Right lobe of liver (tissue), 6 donors: ENCODE measurements at places on chromosomes 7 and 10.

DNA sequence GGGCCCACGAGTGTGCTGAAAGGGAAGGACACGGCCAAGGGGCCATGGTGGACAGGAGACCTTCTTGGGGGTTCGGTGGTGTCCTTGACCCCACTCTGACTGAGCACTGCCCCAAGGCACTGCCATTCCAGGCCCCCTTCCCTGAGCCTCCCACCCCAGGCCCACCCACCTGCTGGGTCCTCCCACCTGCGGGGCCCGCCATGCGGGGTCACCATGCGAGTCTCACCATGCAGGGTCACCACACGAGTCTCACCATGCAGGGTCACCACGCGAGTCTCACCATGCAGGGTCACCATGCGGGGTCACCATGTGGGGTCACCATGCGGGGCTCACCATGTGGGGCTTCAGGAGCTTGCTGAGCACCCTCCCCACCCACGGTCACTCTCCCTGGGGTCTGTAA is 76.3 kb downstream of the LHPP start:
- DNase-seq: no peak

DNA sequence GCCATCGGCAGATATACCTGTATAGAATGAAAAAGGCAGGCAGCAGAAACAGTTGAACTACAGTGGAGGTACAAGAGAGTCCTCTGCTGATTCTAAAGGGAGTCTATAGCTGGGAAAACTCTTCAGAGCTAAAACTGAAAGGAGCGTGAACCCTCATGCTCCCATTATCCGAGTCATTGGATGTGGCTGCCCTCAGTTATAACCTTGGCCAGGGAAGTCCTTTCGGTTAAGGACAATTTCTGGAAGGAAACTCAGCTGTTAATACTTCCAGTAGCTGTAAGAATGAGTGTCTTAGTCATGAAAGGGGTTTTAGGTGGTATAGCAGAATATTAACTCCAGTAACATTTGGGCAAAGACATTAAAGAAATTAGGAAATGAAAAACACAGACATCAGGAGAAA is 14.6 kb upstream of the GNAT3 start:
- no peak for DNase-seq

DNA sequence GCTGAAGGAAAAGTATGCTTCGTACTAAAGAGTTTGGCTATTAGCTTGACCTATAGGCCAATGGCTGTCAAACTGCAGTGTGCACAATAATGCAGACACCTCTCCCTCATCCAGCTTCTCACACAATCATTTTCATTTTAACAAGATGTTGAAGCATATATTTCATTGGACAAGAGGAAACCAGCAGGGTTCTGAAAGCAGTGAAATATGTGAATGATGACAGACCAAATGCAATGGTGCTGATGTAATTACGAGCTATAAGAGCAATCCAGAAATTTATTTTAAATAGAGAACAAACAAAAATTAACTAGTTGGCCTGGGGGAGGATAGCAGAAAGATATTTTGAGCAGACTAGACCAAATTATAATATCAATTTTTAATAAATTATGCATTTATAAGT is 331.5 kb upstream of the AKR1E2 start:
- no peak for DNase-seq

- DNase-seq: no peak
Measured at GRCh38 chr10:62136931-62137330, 131.7 kb downstream of the RTKN2 start.

DNA sequence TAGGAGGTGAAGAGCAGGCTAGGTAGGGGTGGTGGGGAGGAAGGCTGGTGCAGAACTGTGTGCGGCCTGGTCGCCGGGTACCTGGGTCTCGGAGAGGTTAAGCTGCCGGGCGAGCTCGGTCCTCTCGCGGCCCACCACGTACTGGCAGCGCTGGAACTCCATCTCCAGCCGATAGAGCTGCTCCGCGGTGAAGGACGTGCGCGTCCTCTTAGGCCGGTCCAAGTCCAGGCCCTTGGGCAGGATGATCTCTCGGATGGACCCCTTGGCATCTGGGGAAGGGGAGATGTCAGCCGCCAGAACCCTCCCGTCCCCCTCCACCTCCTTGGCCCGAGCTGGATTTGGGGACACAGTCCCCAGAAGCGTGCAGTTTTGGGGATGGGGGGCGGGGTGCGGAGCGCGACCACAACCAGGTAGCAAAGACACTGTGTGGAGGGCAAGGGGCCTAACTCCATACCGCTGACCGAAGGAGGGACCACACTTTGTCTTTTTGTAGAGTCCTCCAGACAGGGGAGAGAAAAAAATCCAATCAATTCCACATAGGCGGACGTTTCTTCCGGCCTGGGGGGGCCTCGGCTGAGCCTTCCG is 1.6 kb downstream of the VAX1 start:
- DNase-seq: no peak

- DNase-seq: no peak
Measured at GRCh38 chr10:119509909-119510451, 32.5 kb downstream of the RGS10 start.

DNA sequence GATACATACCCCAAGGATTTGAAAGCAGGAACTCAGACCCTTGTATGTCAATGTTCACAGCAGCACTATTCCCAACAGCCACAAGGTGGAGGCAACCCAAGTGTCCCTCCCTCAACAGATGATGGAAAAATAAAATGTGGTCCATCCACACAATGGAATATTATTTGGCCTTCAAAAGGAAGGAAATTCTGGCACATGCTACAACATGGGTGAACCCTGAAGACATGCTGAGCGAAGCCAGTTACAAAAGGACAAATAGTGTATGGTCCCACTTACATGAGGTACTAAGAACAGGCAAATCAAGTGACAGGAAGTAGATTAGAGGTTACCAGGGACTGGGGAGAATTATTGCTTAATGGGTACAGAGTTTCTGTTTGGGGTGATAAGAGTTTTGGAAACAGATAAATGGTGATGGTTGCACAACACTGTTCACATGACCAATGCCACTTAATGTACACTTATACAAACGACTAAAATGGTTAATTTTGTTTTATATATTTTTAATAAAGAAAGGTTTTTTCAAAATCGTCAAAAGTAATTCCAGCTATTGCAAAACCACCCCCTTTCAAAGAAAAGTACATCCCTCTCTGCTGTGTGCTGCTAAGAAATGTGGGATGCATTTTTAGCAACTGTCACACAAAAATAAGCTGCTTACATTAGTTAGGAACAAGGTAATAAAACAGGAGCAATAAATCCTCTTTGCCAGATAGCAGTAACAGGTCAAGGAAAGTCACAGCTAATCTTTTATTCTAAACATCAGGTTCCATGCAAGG is 85.7 kb downstream of the GRB10 start:
- DNase-seq: no peak

DNA sequence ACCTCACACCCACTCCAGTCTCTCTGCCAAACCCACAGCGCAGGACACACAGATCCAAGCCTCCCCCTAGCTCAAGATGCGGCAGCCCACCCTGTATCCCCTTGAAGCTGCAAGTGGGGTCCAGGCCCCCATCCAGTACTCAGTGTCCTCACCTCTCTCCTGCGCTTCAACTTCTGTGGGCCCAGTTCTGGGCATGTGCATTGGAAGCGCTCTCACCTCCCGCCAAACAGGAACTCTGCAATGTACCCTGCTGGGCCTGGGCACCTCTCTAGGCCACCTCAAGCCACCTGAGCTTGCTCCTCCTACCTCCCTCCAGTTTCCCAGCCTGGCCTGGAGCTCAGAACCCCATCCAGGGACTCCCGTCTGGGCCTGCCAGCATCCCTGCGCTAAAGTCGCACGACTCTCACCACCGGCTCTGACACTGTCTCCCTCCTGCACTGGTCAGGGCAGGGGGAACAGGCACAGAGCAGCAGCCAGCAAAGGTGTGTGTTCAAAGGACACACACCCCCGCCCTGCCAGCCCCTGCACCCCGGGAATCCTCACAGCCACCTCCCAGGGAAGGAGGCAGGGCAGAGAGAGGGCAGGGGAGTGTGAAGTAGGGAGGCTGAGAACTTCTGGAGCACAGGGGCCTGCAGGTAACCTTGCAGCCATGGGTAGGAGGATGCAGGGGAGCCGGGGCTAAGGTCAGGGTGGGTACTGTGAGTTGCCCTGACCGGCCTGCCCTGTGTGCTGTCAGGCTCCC is 51.7 kb upstream of the MSMB start:
- no peak for DNase-seq

DNA sequence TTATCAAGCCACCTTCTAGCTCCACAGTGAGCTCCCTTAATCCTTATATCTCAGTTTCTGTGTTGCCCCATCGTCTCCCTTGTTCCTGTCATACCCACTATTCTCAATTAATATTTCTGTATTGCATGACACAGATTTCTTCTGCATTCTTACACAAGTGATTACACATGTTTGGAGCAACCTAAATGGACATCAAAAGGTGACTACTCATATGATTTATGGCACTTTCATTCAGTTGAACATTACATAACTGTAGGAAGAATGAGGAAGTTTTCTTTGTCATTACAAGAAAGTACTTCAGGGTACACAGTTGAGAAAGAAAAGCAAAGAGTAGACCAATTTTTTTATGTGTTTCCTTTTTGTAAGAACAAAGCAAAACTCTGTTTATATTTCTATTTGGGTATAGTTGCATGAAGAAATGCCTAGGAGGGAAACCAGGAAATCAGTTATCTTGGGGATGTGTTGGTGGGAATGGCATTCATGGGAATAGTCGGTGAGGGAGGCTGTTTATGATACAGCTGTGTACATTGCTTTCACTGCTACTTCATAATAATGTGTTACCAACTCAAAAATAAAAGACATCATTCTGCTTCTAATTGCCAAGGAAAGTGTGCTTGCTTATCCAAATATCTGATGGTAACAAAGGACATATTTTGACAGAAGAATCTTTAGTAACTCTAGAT is 23.6 kb upstream of the PRSS37 start:
- DNase-seq: no peak

DNA sequence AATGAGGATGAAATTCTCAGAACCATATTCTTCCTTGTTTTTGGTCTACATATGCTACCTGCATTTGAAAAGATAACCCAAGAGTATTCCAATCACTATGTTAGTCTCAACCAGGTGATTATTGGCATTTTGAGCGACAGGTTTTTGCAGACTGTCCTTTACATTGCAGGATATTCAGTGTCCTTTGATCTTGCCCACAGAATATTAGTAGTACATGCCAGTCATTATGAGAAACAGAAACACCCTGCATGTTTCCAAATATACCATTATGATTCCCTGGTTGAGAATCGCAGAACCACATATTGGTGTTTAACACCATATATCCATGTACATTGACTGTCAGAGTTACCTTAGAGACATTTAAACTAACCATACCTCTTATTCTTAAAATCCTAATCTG is 30.6 kb downstream of the TMEM243 start:
- DNase-seq: no peak

- DNase-seq: peak; percentile 84
Measured at GRCh38 chr7:77537136-77537777, at the start of gene PTPN12. TSS of gene PTPN12 (plus strand) at chr7:77537295. CDS start at chr7:77537547, 252 bp downstream.

- no peak for DNase-seq
Measured at GRCh38 chr10:614139-614711, 75.2 kb downstream of the DIP2C start.

DNA sequence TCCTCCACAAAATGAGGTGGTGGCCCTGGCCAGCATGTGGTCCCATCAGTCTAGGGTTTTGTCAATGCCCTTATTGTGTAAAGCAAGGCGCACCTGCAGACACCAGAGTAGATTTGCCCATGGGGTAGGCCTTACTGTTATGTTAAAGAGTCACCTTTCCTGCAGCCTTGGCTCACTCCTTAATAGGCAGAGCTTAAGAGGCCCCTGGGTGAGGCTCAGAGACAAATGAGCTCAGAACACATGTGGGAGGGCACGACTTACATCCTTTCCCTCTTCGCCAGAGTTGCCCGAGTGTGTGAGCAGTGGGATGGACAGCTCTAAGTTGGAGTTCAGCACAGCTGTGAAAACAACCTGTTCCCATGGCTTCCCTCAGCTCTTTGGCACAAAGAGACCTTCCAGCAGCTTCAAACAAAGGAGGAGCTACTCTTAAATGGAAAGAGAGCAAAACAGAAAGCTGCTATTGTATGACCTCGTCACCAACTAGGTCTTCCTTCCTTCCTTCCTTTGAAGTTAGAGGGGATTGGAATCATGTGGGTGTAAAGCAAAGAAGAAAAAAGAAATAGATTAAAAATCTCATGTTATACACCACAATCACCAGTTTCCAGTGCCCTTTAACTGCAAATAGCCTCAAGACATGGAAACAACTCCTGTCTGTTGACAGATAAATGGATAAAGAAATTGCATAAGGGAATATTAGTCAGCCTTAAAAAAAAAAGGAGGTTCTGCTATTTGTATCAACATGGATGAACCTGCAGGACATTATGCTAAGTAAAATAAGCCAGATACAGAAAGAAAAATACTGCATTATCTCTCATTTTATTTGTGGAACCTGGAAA is 11.9 kb upstream of the XPNPEP1 start:
- DNase-seq: no peak

DNA sequence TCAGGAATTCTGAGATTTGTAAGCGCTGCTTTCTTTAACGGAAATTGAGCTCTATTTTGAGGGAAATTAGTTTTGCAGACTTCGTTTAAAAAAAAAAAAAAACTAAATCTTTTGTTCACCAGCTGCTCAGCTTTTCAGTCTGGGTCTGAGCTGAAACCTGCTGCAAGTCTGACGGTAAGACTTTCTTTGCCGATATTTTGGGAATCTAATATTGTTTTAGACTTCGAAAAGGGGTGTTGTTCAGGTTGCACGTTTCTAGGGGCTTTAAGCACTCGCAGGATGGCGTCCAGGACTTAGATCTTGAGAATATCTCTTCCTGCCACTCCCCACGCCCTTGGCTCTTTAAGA is 1.8 kb upstream of the MEOX2 start:
- no peak for DNase-seq

DNA sequence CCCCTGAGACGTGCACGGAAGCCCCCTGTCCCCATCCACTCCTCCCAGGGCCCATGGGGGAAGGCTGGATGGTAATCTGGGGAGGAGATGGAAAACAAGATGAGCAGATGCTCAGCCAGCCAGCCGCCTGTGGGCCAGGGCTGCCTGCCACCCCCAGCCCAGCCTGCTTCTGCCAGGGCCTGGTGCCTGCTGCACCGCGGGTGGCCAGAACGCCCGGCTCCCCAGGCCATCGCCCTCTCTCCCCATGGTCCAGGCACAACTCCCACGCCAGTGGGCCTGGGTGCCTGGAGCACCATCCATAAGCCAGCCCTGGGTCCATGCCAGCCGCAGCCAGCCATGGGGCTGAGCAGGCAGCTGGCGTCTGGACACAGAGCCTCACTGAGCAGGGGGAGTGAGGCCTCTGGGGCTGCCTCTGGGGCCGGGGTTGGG is 57.2 kb upstream of the ELN start:
- peak; percentile 37 for DNase-seq
